ENCODE measurements at places on chromosomes 6 and 20.

DNA sequence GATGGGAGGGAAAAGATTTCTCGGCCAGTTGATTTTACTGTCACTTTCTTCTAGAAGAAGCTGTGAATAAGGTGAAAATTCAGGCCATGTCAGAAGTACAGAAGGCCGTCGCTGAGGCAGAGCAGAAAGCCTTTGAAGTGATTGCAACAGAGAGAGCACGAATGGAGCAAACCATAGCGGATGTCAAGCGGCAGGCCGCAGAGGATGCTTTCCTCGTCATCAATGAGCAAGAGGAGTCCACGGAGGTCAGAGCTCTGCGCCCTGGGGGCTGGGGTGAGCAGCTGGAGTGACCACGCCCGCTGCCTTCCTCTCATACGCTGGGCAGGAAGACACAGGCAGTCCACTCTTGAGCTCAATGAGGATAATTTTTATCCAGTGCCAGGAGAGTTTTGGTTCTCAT is 21.8 kb upstream of the C20orf144 start:
- no peak for DNase-seq

- DNase-seq, result no peak
These were observed 45.9 kb upstream of the DUSP22 start for GRCh38 chr6:246352-246751.

DNA sequence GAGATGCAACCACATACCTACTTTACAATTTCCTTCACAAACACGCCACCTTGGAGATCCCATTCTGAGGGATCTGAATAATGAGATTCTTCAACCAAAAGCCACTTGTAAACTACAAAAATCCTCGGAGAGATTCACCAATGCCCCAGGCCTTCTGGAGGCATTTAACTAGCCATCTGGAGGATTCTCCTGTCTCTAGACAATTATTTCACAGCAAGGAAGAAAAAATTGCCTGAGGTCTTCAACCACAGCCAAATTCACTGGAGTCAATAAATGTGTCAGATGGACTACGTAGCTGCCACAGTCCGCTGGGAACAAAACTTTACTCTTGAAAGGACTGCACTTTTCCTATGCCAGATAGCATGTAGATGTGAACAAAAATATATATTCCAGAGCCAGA is 19.0 kb upstream of the DCDC2 start:
- DNase-seq, result no peak

- DNase-seq, result no peak
These were observed 48.2 kb upstream of the RALY start for GRCh38 chr20:33945391-33946081.

- no peak for DNase-seq
These were observed 97.5 kb upstream of the RPS6KA2 start for GRCh38 chr6:166724576-166724975.

GRCh38 chr20:24773751-24774201 is 175.3 kb upstream of the CST7 start:
- DNase-seq, result no peak

DNA sequence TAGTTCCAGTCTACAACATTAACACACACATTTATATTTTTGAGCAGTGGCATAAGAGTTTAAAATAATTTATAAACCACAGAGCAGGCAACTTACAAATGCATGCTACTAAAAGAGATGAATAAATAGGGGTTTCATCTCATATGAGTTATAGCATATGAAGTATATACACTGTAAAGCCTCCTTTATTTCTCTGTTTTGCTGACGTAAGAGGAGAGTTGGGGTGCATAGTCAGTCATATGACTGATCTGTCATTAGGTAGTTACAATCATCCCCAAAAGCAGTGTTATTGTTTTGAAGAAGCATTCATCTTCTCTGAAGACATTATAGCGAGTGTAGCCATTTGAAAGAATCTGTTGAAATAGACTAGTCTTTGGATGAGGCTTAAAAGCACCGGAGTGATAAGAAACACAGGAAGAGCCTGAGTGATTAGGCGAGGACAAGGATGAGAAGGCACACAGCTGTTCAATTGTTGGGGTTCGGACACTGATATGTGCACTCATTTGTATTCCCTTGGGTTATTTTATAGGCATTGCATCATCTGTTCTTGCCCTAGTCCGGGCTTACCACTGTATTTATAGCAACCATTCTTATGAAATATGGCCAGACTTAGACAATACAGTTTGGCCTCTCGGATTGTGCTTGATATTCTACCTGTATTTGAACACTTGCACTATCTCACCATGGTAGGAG is 325.7 kb downstream of the SAMD5 start:
- no peak for DNase-seq

GRCh38 chr6:24910331-24910960 is 25.3 kb downstream of the RIPOR2 start:
- DNase-seq, result no peak

GRCh38 chr20:356745-357144 is 9.8 kb downstream of the NRSN2 start:
- no peak for DNase-seq

DNA sequence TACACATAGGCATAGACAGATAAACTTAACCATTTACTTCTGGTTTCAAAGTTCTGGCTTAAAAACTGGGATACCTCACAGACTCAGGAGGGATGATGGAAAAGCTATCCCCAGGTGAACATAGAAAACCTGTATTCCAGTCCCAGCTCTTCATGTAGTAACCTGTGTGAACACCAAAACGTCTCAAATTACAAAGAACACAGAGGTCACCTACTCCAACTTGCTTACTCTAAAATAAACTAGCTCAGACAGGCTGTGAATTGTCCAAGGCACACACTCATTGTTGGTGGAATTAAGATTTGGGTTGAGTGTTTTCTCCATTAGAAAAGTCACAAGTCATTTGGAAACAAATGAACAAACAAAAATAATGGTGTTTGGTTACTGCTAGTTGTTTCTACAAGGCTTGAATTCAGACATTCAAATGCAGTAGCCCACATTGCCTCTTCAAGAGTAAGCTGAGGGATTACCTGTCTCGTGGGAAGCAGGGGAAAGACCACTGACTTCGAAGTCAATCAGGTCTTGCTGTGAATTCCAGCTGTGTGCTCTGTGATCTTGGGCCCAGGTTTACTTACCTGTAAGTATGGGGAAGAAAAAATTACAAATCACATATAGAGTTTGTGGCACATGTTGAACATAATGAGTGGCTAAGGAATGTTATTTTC is 48.2 kb upstream of the LRRC1 start:
- no peak for DNase-seq

GRCh38 chr6:102820098-102820497 is 1426.6 kb downstream of the GRIK2 start:
- DNase-seq, result no peak

- no peak for DNase-seq
These were observed 58.9 kb upstream of the IFNGR1 start for GRCh38 chr6:137277971-137278637.

DNA sequence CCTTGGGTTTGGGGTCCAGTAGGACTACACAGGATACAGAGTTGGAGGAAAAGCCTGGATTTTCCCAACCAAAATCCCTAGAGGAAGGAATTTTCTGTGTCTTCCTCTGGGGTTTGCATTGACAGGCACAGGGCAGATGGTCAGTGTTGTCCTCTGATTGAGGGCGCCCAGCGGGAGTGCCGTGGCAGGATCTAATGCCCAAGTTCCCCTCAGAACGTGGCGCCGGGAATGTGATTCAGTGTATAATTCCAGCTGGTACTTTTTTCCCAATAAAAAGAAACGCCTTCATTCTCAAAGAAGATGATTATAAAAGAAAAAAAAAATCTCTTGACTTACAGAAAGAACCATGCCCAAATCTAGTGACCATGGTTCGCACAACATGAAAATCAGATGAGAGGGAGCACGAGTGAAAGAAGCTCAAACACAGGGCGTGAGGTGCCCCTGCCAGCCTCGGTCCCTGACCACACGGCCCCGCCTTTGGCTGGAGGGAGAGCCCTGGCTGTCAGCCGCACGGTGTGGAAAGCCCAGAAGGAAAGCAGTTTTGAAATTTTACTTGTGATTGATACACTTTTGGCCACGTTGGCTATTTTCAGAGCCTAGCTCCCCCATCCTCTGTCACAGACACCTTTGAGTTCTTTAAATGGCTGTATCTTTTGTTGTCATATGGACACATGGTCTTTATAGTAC is 31.6 kb downstream of the VEGFA start:
- no peak for DNase-seq

GRCh38 chr6:107561306-107561705 is 71.4 kb downstream of the SOBP start:
- DNase-seq, result no peak

DNA sequence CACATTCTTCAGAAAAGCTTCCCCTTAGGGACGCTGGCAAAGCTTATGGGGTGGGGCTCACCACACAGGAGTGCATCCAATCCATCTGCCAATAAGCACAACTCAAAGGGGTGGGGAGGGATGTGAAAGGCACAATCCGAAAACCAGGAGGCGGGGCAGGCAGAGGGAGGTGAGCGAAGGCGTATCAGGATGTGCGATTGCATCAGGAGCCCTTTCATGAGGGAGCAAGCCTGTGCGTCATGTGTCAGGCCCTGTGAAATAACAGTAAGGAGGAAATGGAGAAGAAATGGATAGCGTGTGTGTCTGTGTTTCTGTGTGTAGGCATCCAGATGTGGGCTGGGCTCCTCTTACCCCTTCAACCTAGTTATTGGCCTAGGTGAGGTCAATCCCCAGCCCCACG is 382.4 kb upstream of the CDH4 start:
- DNase-seq, result no peak

DNA sequence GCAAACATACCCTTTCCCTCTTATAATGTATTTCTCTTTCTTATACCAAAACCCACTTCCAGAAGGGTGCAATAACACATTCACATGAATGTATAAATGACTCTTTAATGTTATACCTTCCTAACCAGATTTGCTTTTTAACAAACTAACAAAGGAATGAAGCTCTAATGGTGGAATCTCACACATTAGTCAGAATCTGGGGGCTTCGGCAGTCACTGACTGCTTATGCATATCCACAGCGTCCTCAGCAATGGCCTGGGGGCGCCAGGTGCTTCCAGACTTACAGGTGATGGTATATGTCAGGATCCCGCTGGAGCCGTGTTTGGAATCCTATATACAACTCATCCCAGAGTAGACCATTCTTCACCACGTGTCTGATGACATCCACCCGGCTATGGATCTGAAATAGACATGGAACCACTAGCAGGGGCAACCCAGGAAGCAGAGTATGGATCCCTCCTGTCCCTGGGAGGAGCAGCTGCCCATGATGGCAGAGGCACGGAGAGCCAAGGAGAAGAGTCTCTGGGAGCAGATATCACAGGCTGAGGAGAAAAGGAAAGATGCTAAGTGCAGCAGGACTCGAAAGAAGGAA is 150.8 kb upstream of the RIPOR2 start:
- DNase-seq, result no peak

DNA sequence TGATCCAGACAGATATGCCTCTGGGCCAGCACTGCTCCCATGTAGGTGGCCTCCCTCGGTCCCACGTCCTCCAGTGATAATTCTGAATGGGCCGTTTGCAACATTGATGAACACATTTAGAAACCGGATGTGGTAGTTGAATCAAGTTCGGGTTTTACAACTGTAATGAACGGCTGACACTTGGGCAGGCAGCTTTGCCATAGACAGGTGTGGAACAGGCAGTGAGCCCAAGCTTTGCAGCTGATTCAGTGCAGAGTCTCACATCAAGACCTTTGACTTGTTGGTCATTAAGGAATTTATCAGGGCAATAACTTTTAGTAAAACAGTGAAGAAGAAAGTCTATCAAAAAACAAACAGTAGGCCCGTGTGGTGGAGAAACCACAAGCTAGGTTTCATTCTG is 466.6 kb upstream of the AGPAT4 start:
- no peak for DNase-seq

DNA sequence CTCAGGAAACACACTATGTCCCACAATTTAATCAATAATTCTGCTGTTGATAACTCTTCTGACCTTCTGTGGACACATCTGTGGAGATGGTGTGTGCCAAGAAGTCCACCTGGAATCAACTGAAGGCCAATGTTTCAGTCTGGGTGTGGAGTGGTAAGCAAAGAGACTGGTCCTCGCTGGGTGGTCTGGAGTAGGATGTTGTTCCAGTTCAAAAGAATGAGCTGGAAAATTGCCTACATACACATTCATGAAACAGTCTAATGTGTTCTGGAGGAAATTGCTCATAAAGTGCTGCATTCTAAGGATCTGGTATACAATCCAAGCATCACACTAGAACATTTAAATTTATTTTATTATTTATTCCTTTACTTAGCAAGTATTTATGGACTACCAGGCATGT is 33.9 kb upstream of the TBX18 start:
- no peak for DNase-seq

- DNase-seq, result no peak
These were observed 39.2 kb downstream of the PSMG4 start for GRCh38 chr6:3297909-3298308.

DNA sequence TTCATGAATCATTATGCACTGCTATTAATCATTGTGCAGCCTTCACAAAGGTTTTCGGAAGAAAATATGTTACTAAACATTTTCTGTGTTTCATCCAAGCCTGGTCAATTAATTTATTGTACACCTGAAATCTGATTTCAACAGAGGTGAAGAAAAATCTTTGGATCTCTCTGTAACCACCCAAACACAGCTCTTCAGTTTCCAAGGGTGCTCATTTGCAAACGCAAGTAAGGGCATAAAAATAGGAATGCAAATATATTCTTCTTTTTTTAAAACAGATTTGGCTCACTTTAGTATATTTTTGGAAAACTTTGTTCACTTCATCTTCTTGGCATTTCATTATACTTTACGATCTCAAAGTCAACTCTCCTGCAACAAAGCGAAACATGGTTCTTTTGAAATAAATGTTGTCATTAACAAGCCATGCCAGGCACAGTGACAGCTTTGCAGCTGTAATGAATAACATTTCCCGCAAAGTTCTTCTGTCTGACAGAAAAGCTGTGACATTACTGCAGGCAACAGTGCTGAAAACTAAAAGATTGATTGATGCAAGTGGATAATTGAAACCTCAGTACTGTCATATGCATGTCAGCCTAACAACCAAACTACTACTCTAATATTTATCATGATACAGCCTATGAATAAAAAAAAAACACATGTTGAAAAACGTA is 348.3 kb downstream of the FRK start:
- no peak for DNase-seq

DNA sequence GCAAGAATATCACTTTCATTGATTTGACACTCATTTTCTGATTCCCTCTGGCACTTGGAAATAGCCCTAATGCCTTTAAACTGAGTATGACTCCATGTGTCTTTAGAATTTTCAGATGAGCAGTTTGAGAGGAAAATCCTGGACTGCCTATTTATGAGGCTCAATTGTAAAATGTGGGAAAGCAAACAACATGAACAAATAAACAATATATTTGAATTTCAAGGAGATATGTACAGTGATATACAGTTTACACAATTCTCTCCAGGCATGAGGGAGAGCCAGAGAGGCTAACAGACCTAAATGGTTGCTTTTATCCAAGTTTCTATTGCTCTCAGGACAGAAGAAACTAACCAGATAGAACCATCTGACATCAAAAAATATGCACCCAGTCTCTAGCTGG is 748.2 kb upstream of the NRSN1 start:
- DNase-seq, result no peak

DNA sequence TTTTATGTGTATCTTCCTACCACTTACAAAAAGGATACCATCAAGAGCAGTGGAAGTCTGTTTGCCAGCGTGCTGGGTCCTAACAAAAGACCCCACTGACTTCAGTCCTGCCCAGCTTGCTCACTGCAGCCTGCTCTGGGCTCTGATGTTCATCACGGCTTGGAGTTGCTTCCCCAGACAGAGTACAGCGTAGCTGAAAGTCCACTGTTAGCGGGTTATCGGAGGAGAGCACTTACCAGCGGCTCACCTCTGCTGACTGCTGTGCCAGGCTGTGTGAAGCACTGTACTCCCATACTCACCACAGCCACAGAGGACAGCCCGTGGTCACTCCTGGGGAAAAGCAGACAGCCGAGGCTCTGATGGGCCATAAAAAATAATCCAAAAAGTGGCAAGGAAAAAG is 40.2 kb downstream of the CTCFL start:
- DNase-seq, result no peak

Data from NCI-H187 treated with DMSO at 0.1 percent for 48 hours (cell line).